ENCODE measurements at places on chromosomes 16 and 17. TPM values are rescaled to one million over a fixed set of nuclear protein-coding genes. Genes with fewer than 3 reads are reported as not detected.

LCAT gene
- 12.8 TPM for total RNA-seq

GRCh38 chr17:77811521-77811920 is 147.0 kb upstream of the TNRC6C start:
- DNase-seq = peak; percentile 28

- peak; percentile 9 for DNase-seq
Measured at GRCh38 chr16:847151-847550, 46.6 kb upstream of the GNG13 start.

- DNase-seq = no peak
Measured at GRCh38 chr16:63050391-63050790, 1014.2 kb upstream of the CDH8 start.

SDR42E1 gene
- total RNA-seq = 1.4 TPM
